Kidney (tissue), 22 donors: ENCODE measurements at places on chromosomes 3 and 15. TPM values are rescaled to one million over a fixed set of nuclear protein-coding genes. Genes with fewer than 3 reads are reported as not detected.

The KLHL6 gene
- 0.37 TPM for polyA plus RNA-seq

The COL6A5 gene
- not detected for polyA plus RNA-seq

The GOLGA8K gene
- not detected for polyA plus RNA-seq

The ZNF592 gene
- polyA plus RNA-seq, result 6.9 TPM

The TGM5 gene
- polyA plus RNA-seq, result not detected

The GOLGA6D gene
- polyA plus RNA-seq, result not detected

The SLC12A1 gene
- polyA plus RNA-seq, result 370 TPM

The RABL3 gene
- 16.9 TPM for polyA plus RNA-seq

The XCR1 gene
- not detected for polyA plus RNA-seq

The CHRM5 gene
- not detected for polyA plus RNA-seq

The PP2D1 gene
- polyA plus RNA-seq, result not detected

The WDR48 gene
- polyA plus RNA-seq, result 21.0 TPM

The C3orf20 gene
- not detected for polyA plus RNA-seq
